Large intestine (tissue), 12 donors: ENCODE measurements at places on chromosomes 16 and 17. TPM values are rescaled to one million over a fixed set of nuclear protein-coding genes. Genes with fewer than 3 reads are reported as not detected.

DNA sequence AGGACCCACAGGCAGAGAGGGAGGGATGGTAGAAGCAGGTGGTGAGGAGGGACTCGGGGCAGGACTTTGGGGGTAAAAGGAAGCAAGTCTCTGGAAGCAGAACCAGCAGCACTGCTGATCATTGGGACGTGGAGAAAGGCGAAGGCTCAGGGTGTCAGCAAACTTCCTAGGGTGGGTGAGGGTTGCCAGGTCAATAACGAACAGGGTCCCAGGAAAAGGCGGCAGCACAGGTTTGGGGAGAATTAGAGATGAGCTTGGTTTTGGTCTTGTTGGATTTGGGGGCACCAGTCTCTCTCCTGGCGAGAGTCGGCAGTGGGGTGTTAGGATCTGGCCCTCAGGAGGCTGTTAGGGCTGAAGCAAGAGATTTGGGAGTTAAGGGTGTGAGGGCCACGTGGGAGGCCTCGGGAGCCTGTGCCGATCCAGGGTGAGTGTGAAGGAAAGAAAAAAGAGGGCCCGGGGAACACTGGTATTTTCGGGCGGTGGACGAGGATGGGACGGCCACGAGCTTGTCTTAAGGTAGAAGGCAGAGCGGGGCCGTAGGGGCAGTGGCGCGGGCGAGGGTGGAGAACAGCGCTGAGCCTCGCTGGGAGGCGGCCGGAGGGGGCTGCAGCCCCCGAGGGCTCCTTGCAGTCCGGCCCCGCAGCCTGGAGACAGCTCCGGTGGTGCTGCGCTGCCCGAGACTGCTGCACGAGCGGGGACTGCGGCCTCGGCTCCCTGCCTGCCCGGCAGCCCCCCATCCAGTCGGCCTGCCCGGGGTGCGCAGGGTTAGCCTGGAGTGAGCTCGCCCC lies 765 bp upstream of the ADORA2B start:
- H3K4me1 ChIP-seq = peaks cover 18% of the 10 kb centered on the region
- H3K27me3 ChIP-seq = peaks cover 18% of the 10 kb centered on the region
- H3K27ac ChIP-seq = no peak overlapping the region
- no peaks in the 10 kb centered on the region for H3K36me3 ChIP-seq
- no peak for DNase-seq

DNA sequence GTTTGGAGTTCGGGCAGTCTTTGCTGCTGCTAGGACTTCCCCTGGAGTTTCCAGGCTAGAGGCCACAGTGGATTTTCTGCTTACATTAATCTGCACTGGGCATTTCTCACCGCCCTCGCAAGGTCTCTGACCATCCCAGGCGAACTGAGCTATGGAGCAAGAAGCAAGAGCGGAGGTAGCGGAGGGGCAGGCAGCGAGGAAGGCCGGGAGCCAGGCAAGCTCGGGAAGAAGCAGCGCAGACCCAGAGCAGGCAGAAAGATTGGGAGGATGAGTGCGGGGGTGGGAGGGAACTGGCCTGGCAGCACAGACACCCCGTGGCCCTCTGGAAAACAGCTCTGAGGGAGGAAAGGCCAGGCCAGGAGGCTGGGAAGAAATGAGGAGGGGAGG lies 3.8 kb downstream of the COTL1 start:
- H3K27me3 ChIP-seq = no peaks in the 10 kb centered on the region
- no peak overlapping the region for H3K27ac ChIP-seq
- peaks cover 3% of the 10 kb centered on the region for H3K36me3 ChIP-seq
- no peak for DNase-seq
- H3K4me1 ChIP-seq = peaks cover 16% of the 10 kb centered on the region
- no peak overlapping the region for H3K4me3 ChIP-seq

DNA sequence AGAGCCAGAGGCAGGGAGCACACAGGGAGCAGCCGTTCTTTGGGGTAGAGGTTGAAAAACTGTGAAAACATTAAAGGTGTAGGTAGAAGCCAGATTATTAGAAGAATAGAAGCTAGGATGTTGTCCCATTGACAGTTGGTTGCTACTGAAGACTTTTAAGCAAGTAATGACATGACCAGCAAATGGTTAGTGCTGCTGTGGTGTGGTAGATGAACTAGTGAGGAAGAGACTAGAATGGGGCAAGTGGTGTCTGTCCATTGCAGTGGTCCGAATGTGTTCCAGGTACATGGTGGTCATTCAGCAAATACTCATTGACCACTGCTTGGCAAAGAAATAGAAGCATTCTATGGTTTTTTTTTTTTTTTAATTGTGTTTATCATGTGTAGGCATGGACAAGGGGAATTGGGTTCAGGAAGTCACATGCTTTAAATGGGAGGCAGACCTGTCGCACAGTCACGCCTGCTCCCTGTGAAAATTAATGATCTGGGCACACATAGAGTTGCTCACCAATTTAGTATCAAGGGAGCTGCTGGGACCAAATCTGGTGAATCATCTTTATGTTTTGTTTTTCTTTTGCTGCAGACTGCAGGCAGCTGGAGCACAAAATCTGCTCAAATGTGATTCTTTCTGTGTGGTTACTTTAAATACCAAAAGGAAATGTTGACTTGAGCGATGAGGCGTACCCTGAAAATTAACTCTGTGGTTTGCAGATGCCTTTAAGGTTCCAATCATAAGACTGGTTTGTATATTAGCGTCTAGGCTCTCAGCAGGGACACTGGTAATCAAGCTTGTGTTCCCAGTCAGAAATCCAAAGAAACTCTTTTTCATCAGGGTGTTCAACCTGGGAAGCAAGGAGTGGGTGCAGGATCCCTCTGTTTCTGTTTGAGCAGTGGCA lies 30.7 kb downstream of the YPEL2 start:
- no peak for DNase-seq
- no peak overlapping the region for H3K4me3 ChIP-seq
- H3K27ac ChIP-seq = no peak overlapping the region
- H3K27me3 ChIP-seq = no peaks in the 10 kb centered on the region
- peaks cover 30% of the 10 kb centered on the region for H3K4me1 ChIP-seq
- H3K36me3 ChIP-seq = peaks cover 4% of the 10 kb centered on the region

DNA sequence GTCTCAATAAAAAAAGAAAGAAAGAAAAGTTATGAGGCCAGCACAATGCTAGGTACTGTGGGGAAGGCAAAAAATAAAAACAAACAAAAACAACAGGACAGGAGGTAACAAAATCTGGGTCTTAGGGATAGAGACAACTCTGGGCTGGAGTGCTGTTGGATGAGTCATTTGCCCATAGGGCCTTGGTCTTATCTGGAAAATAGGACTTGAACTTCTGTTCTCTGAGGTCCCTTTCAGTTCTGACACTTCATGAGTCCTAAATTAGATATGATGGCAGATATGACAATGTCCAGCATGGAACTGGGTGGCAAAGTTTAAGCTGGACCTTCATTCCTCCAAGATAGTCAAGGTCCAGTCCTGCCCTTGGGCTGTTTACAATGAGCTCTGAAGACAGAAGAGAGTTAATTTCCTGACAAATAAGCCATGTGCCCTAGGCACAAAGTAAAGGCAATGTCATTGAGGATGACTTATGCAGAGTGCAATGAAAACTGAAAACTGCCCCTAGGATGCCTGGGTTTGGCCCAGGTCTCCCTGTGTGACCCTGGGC lies 8.9 kb upstream of the HDAC5 start:
- no peak overlapping the region for H3K4me3 ChIP-seq
- H3K27ac ChIP-seq = no peak overlapping the region
- no peak for DNase-seq
- peaks cover 4% of the 10 kb centered on the region for H3K4me1 ChIP-seq

GRCh38 chr16:53891409-53892139 lies 187.6 kb downstream of the FTO start:
- H3K36me3 ChIP-seq = peaks cover 12% of the 10 kb centered on the region
- no peaks in the 10 kb centered on the region for H3K27me3 ChIP-seq
- H3K4me1 ChIP-seq = no peaks in the 10 kb centered on the region
- H3K4me3 ChIP-seq = no peak overlapping the region

- peak; percentile 35 for DNase-seq
- no peaks in the 10 kb centered on the region for H3K36me3 ChIP-seq
- peaks cover 10% of the 10 kb centered on the region for H3K4me1 ChIP-seq
- no peaks in the 10 kb centered on the region for H3K27me3 ChIP-seq
Measured at GRCh38 chr17:37358098-37358829, 17.5 kb upstream of the C17orf78 start.

GRCh38 chr16:72657791-72658190 lies 390.1 kb downstream of the ZFHX3 start:
- H3K4me1 ChIP-seq = no peaks in the 10 kb centered on the region
- H3K4me3 ChIP-seq = no peak overlapping the region
- H3K27me3 ChIP-seq = no peaks in the 10 kb centered on the region
- H3K27ac ChIP-seq = no peak overlapping the region
- no peaks in the 10 kb centered on the region for H3K36me3 ChIP-seq

DNA sequence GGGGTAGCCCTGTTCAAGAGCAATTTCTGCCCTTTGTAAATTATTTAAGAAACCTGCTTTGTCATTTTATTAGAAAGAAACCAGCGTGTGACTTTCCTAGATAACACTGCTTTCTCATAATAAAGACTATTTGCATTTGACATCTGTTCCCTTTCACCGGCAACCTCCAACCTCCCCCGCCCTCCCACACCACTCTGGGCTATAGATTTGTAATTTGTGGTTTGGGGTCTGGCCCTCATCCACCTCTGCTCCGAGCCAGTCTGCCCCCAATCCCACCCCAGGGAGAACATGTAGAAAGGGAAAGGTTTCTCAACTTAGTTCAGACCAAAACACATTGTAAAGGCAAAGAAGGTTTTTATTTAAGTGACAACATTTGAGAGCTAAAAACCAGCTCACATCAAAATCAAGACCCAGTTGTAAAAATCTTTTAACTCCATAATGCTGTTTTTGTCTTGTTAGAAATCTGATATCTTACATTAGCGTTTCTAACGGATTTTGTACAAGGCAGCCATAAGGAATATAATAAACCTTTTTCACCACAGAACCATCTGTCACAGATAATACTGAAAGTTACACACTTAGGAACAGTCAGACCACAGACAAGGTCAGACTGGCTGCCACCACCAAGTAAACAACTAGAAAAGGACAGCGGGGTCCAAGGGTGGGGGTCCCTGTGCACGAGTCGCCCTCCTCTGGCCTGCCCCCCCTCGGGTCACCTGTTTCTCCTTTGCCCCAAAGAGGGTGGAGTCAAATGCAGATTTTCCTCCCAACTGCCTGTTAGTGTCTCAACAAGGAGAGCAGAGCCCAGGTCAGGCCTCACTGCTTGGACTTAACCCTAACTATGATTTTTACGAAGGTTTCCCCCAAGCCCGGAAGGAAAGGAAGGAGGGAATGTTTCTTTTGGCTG lies 6.9 kb downstream of the PIMREG start:
- no peak overlapping the region for H3K27ac ChIP-seq
- H3K27me3 ChIP-seq = peaks cover 5% of the 10 kb centered on the region
- H3K4me3 ChIP-seq = no peak overlapping the region

- H3K36me3 ChIP-seq = no peaks in the 10 kb centered on the region
- H3K27ac ChIP-seq = no peak overlapping the region
- H3K27me3 ChIP-seq = no peaks in the 10 kb centered on the region
- H3K4me1 ChIP-seq = no peaks in the 10 kb centered on the region
- no peak overlapping the region for H3K4me3 ChIP-seq
- DNase-seq = peak; percentile 11
Measured at GRCh38 chr16:83215406-83216001, 588.7 kb downstream of the CDH13 start.

DNA sequence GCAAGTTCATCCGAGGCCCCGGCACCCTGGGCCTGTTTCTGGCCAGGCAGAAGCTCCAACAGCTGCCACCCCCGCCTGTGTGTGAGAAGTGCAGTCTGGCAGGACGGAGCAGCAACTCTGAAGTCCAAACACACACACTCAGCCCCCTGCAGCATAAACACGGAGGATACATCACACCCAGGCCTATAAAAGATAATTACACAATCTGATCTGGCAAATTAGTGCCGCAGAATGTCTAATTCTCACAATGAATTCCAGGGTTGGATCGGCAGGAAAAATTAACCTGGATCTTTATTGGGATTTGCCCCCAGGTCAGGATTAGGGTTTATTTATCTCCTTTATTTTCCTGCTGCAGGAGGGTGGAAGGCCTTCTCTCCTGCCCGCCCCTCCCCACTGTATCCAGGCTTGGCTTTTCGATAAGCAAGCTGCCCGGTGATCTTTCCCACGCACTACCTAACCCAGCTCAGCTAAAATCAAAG lies 311.4 kb downstream of the SOX9 start:
- peaks cover 65% of the 10 kb centered on the region for H3K4me1 ChIP-seq
- peak; percentile 59 for DNase-seq
- H3K27ac ChIP-seq = peak overlapping the region; percentile 51
- H3K27me3 ChIP-seq = no peaks in the 10 kb centered on the region

DNA sequence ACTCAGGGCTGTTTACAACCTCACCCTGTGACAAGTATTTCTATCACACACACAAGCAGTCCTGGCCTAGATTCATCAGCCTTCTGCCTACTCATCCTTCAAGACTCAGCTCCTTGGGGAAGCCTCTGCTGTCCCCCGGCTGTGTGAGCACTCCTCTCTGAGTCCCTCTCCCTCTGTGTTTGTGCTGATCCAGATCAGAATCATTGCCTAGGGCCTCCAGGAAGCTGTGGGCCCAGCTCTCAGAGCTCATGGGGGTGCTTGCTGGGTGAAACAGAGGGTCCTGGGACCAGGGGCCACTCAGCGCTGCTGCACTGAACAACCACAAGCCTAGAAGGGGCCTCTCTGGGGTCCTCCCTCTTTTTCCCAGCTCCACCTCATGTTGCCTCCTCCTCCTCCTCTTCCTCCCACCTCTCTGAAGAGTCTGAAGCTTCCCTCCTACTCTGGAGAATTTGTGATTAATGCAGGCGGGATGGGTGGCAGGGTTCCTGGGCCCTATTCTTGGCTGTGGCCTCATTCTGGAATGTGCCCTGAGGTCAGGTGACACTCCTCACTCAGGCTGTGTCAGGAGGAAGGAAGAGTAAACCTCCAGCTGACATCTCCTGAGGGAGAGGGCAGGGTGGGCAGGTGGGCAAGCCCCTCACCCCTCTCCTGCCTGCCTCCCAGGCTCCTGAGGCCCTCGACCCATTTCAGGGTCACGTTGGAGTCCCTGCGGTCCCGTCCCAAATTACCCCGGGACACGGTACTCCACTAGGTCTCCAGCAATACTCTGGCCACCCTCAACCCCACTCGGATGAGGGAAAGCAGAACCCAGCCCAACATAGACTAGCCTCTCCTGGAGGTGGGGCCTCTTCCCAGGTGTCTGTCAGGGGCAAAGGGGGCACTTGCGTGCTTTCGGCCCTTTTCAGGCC lies 10.1 kb downstream of the WFIKKN2 start:
- no peaks in the 10 kb centered on the region for H3K27me3 ChIP-seq
- peaks cover 11% of the 10 kb centered on the region for H3K4me1 ChIP-seq
- H3K27ac ChIP-seq = peak overlapping the region; percentile 39
- H3K36me3 ChIP-seq = no peaks in the 10 kb centered on the region
- no peak overlapping the region for H3K4me3 ChIP-seq

Gene CDH13
- polyA plus RNA-seq = 17.1 TPM

Gene KRTAP4-4
- not detected for polyA plus RNA-seq

Gene CORO6
- 2.3 TPM for polyA plus RNA-seq

Gene SLC12A3
- polyA plus RNA-seq = 0.21 TPM
